ENCODE measurements at places on chromosomes 12 and 14.

- no peak for DNase-seq
Measured at GRCh38 chr12:60402996-60403395, 807.2 kb downstream of the SLC16A7 start.

DNA sequence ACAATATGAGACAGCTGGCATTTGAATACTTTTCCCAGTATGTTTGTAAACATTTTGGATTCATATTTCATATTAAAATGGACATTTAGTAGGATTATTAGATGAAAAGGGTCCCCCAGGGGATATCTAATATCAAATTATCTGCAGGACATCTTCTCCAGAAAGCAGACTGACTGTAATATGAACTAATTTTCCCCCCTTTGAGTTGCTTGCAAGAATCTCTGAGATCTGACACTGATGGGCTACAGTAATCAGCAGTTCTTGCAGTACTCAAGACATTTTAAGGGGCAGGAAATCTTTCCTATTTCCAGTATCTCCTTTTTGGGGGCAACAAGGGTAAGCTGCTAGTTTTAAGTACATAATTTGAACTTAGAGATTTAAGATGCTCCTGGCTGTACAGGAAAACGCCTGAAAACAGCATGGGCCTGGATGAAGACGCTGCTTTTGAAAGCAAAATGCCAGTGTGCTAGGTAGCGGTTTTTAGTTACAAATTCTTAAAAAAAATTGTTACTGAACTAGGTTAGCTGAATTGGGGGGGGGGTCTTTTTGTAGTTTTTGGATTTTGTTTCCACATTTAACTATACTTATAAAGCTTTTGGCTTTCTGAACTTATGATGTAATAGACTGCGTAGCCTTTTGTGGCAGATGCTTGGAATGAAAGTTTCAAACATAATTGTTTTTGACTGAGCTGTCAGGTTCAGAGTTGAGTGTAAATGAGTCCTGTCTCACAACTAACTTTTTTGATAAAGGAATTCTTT, 2.2 kb downstream of the FRMD6 start:
- DNase-seq, result no peak

- DNase-seq, result no peak
Measured at GRCh38 chr12:131852551-131853299, 24.5 kb downstream of the MMP17 start.

DNA sequence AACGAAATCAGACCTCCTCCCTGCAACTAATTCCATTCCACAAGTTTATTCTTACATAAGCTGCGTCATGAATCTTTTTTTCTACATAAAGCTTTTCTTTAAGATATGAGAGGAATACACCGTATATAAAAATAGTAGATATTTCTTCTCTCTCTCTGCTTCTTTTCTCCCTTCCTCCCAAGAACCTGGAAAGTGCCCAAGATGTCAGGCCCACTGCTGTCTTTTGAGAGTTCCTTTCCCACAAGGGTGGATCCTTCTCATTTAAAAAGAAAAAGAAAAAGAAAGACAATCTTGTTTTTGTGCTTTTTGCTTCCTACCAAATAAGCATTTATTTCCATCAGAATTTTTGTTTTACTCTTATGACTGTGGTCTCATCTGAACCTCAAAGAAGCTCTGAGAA, 11.0 kb downstream of the TESPA1 start:
- DNase-seq, result no peak

DNA sequence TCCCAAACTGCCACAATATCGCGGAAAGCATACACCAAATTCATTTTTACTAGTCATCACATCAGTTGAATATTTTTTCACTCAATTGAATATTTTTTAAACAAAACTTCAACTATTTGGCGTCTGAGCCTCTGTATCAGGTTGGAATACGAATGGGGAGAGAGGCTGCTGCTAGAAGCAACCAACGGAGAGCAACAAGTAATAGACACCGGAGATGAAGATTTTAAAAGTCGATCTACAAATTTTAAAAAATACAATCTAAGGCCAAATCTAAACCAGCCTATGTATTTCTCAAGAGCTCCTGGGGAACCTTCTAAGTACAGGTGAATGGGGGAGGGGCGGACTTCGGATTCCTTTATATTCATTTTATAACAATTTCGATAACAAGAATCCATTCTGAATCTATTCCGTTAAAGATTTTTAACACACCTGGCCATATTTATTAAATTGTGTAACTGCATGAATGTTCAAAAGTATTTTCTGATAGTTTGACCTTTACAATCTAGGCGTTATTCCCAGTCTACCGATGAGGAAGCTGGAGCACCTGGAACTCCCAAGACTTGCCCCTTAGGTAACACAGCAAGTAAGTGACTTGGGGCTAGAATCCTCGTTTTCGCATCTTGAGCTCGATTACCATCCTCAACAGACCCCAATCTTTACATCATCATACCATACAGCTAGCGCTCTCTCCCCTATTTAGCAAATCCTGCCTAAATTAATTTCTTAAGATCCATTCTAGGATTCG, 1.2 kb downstream of the GNPNAT1 start:
- no peak for DNase-seq

DNA sequence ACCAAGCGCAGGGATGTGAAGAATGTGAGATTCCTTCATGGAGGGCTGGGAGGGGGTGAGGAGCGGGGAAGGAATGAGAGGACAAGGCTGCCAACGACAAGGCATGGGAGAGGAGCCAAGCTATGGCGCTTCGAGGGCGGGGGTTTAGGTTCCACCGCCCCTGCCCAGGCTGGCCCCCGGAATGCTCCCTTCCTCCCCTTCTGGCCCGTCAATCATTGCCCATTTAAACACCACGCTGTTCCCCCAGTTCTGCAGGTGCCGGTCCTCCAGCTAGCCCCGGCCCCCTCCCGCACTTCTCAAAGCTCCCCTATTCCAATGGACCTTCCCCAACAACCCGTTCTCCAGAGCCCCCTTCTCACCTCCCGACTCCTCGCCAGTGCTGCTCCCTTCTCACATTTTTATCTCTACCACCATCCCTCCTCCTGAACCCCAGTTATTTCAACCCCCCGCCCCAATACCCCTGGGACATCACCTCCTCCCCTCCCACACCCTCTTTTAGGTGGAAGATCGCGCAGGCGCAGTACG, 428 bp downstream of the RNF41 start:
- peak; percentile 72 for DNase-seq

- no peak for DNase-seq
Measured at GRCh38 chr12:93727195-93727811, 50.1 kb downstream of the CRADD start.

DNA sequence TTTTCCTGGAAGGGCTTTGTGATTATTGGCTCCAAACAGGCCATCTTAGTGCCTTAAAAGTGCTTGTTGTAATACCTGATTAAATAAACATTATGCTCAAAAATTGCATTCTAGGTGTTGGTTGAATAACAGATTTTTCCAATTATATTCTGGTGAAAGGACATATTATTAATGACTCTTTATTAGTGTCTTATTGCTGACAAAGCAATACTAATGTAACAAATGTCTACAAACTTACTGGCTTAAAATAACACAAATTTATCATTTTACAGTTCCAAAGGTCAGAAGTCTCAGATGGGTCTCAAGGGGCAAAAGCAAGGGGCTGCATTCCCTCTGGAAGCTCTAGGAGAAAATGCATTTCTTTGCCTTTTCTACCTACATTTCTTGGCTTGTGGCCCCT, 86.9 kb upstream of the CPM start:
- DNase-seq, result no peak
